ENCODE measurements at places on chromosomes 11 and 22. TPM values are rescaled to one million over a fixed set of nuclear protein-coding genes. Genes with fewer than 3 reads are reported as not detected.

DNA sequence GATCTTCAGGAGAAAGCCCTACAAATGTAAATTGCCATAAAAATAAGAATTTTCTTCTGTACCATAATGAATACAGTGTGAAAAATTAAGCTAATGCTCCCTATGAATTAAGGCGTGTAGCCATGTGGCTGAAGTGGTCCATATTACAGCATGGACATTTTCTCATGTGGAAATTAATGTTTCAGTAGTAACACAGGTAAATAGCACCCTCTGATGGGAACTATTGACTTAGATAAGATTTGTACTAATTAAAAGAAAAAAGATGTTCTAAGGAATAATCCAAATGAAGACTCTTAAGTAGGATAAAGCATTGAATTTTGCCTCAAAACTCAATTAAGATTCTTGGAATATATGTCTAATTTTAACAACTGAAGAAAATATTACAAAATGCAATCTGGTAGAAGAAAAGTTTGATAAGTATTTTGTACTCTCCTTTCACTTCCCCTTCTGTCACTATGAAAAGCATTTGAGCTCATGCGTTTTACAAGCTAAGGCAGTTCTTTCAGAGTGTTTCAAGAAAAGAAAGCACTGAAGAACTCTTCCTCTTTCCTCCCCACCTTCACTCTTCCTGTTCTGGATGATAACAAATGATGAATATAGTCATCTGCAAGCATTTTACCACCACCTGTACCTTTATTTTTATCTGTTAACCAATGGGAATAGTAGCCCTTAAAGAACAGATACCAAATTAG is 9.9 kb upstream of the OR8D2 start:
- DNase-seq, result no peak
- no peaks in the 10 kb centered on the region for H3K27me3 ChIP-seq
- H3K36me3 ChIP-seq, result no peaks in the 10 kb centered on the region

DNA sequence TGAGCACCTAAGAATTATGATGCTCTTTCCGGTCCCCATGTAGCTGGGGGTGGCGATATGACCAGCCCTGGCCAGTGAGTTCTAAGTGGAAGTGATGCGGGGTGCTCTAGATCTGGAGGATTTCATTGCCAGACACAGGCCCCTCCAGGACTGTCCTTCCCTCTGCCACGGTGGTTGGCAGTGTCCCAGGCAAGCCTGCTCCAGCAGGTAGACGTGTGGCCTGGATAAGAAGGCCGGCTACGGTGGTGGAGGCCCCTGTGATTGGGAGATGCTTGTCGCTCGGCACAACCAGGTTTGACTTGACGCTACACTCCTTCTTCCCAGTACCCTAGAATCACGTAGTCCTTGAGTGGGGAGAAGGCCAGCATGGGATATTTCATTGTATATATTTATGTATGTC is 9.1 kb upstream of the ARHGAP8 start:
- H3K27ac ChIP-seq, result no peak overlapping the region
- no peaks in the 10 kb centered on the region for H3K27me3 ChIP-seq
- no peak for DNase-seq
- no peaks in the 10 kb centered on the region for H3K36me3 ChIP-seq
- no peaks in the 10 kb centered on the region for H3K4me1 ChIP-seq
- H3K4me3 ChIP-seq, result no peak overlapping the region

- no peak for DNase-seq
- H3K27ac ChIP-seq, result no peak overlapping the region
- no peaks in the 10 kb centered on the region for H3K36me3 ChIP-seq
- H3K4me1 ChIP-seq, result peaks cover 66% of the 10 kb centered on the region
Observed at GRCh38 chr11:61065955-61066638, 36.2 kb upstream of the CD5 start.

- H3K27ac ChIP-seq, result no peak overlapping the region
- H3K4me3 ChIP-seq, result no peak overlapping the region
- no peaks in the 10 kb centered on the region for H3K27me3 ChIP-seq
- no peak for DNase-seq
Observed at GRCh38 chr11:61338783-61339489, 5.9 kb downstream of the TKFC start.

DNA sequence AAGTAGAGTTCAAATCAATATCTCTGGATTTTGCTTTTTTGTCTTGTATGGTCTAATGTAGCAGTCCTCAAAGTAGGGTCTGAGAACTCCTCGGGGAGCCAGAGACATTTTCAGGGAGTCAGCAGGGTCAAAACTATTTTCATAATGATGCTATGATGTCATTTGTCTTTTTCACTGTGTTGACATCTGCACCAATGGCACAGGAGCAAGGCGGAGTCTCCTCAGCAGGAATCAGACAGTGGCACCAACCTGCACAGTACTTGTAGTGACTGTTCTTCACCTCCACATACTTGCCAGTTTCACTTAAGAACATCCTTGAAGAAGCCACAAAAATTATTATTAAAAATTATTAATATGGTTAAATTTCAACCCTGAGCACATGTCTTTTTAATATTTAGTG is 14.9 kb upstream of the FXYD6 start:
- no peak overlapping the region for H3K27ac ChIP-seq
- H3K4me1 ChIP-seq, result no peaks in the 10 kb centered on the region
- no peak for DNase-seq
- no peaks in the 10 kb centered on the region for H3K27me3 ChIP-seq

The CHRM4 gene
- polyA plus RNA-seq, result 0.63 TPM

GRCh38 chr11:130891326-130891725 is 25.0 kb downstream of the SNX19 start:
- H3K27me3 ChIP-seq, result no peaks in the 10 kb centered on the region
- H3K36me3 ChIP-seq, result peaks cover 41% of the 10 kb centered on the region
- H3K4me3 ChIP-seq, result no peak overlapping the region
- DNase-seq, result no peak
- no peaks in the 10 kb centered on the region for H3K4me1 ChIP-seq
- H3K27ac ChIP-seq, result no peak overlapping the region

All from CD8-positive, alpha-beta memory T cell (primary cell).